Naive thymus-derived CD4-positive, alpha-beta T cell (primary cell): ENCODE measurements at places on chromosomes 11 and 22. TPM values are rescaled to one million over a fixed set of nuclear protein-coding genes. Genes with fewer than 3 reads are reported as not detected.
A peak's percentile ranks its signal among the peaks of the same experiment; 100 is the strongest.

- no peaks in the 10 kb centered on the region for H3K4me1 ChIP-seq
- no peak overlapping the region for H3K4me3 ChIP-seq
- no peak for DNase-seq
- H3K27ac ChIP-seq: no peak overlapping the region
- no peaks in the 10 kb centered on the region for H3K27me3 ChIP-seq
These were observed 23.9 kb upstream of the PANX2 start for GRCh38 chr22:50146439-50147238.

DNA sequence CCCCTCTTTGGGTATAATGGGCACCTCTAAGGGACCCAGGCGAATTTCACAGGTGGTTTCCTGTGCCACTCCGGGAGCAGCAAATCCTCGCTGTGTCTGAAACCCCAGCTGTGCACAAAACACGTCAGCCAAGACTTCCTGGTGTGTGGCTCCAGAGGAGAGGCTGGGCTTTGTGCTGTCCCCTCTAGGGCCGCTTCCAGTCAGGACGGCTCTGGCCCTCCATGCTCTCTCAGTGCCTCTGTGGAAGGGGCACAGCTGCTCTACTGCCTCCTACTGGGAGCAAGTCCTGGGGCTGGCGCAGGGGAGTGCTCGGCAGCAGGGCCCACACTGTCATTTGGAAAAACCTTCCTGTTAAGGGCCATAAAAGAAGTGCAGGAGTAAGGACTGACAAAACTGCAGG lies 23.7 kb upstream of the ARFGAP3 start:
- H3K36me3 ChIP-seq: no peaks in the 10 kb centered on the region
- no peak for DNase-seq
- H3K4me3 ChIP-seq: no peak overlapping the region
- no peaks in the 10 kb centered on the region for H3K27me3 ChIP-seq
- no peaks in the 10 kb centered on the region for H3K4me1 ChIP-seq

- DNase-seq: no peak
- no peak overlapping the region for H3K27ac ChIP-seq
- no peaks in the 10 kb centered on the region for H3K36me3 ChIP-seq
- H3K4me3 ChIP-seq: no peak overlapping the region
- no peaks in the 10 kb centered on the region for H3K27me3 ChIP-seq
These were observed 279.3 kb upstream of the SYN3 start for GRCh38 chr22:33337524-33337923.

GAB4 gene
- not detected in 2 replicates for total RNA-seq

GRCh38 chr22:17257121-17258001 lies 38.1 kb upstream of the ADA2 start:
- peaks cover 20% of the 10 kb centered on the region for H3K4me1 ChIP-seq
- H3K27ac ChIP-seq: peak overlapping the region; percentile 41
- no peak for DNase-seq

GRCh38 chr11:111253630-111254029 lies 8.1 kb downstream of the POU2AF2 start:
- H3K27me3 ChIP-seq: no peaks in the 10 kb centered on the region
- no peak overlapping the region for H3K27ac ChIP-seq
- no peak overlapping the region for H3K4me3 ChIP-seq
- H3K36me3 ChIP-seq: no peaks in the 10 kb centered on the region

GRCh38 chr11:77677138-77677537 lies 39.5 kb upstream of the CLNS1A start:
- no peak overlapping the region for H3K27ac ChIP-seq
- peaks cover 79% of the 10 kb centered on the region for H3K36me3 ChIP-seq
- H3K4me1 ChIP-seq: no peaks in the 10 kb centered on the region
- DNase-seq: no peak

DNA sequence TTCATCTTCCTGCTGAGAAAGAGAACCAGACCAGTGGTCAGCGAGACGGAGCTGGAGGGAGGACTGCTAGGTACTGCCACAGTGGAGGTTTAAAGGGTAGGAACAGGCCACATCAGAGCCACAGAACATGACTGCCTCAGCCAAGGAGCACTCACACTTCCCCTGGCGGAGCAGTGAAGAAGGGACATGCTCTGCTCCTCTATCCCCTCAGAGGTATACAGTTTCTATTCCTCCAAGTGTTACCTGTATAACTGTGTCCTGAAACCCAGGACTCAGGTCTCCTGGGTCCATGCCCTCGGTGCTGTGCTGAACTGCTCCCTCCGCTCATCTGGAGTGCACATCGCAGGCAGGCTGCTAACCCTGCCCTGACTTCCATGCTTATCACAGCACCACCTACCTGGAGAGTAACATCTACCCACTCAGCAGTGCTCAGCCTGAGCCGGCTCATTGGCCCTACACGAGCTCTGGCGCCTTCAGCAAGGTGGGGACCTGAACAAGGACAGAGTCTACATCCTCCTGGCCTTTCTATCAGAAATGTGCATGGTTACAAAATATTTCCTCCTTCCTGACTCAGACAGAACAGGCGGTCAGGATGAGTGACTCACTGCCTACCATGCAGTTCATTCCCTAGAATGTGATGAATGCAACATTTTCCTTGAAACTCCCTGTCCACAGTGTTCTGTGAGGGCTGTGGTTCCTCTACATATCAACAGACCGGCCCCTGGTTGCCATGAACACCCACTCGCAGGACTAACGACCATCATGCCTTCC lies 52.9 kb downstream of the C11orf58 start:
- no peak overlapping the region for H3K4me3 ChIP-seq
- H3K4me1 ChIP-seq: no peaks in the 10 kb centered on the region

ZBTB16 gene
- 5.9 TPM for total RNA-seq

GRCh38 chr11:60447070-60447469 lies 8.6 kb upstream of the MS4A1 start:
- no peaks in the 10 kb centered on the region for H3K27me3 ChIP-seq
- no peak overlapping the region for H3K27ac ChIP-seq
- no peaks in the 10 kb centered on the region for H3K36me3 ChIP-seq
- H3K4me3 ChIP-seq: peak overlapping the region; percentile 46

GRCh38 chr11:111365722-111366559 lies 13.1 kb downstream of the POU2AF1 start:
- H3K27ac ChIP-seq: no peak overlapping the region
- H3K4me3 ChIP-seq: no peak overlapping the region
- H3K27me3 ChIP-seq: no peaks in the 10 kb centered on the region
- DNase-seq: no peak
- H3K36me3 ChIP-seq: no peaks in the 10 kb centered on the region
